HTR-8/SVneo (cell line): ENCODE measurements at places on chromosomes 2 and 18.

GRCh38 chr2:168210216-168210894, 37.0 kb downstream of the STK39 start:
- no peak for DNase-seq

GRCh38 chr2:182887753-182888415, 21.4 kb upstream of the FRZB start:
- DNase-seq = no peak

DNA sequence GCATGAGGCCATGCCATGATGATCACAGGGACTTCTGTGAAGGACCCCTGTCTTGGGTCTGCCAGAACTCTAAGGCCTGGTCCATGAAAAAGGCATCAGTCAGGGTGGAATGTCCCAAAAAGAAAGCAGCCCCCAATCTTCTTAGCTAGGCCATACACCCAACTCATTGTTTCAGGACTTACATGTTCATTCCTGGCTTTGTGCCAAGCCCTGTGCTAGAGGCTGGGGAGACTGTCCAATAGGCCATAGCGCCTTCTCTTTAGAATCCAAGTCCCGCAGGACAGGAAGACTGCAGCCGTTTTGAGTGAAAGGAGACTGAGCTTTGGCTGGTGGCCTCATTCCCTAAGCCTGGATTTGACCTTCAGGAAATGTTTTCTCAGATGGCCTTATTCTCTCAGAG, 247.3 kb downstream of the PRKCE start:
- DNase-seq = no peak

DNA sequence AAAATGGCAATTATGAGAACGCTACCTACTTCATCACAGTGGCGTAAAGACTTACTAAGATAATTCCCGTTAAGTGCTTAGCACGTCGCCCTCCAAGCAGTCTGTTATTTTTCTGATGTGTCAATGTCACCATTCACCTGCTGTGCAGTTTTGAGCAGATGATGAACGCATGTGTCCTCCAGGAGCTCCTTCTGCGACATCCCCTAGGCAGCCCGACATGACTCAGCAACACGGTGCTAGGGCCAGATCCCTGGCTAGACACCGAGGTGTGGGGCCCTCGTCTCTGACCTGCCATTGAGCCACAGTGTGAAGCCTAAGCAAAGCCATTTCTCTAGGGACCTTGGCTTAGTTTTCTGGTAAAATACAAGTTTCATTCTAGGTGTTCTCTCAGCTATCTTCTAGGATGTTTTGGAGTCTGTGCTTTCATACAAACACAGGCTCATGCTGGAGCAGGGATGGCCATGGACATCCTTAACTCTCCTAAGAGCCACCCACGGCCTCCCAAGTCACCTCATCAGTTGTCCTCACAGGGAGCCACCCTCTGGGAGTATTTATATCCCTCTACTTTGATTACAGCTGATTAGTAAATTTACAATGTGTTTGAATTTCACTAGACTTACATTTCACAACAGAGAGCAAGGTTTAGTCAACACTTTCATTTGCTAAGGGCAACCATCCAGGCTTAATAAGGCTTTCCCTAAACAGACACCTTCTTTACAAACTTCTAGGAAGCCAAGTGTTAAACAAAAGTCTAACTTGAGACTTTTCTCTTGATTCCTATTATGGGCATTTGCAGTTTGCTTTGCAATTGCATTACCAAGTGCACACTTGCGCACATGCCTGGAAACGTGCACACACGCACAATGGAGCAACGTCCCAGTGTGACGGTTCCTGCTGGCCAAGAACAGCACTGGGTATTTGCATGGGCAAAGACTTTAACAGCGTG, 376.8 kb upstream of the ID2 start:
- no peak for DNase-seq

GRCh38 chr2:98502556-98503335, 58.1 kb downstream of the INPP4A start:
- no peak for DNase-seq

DNA sequence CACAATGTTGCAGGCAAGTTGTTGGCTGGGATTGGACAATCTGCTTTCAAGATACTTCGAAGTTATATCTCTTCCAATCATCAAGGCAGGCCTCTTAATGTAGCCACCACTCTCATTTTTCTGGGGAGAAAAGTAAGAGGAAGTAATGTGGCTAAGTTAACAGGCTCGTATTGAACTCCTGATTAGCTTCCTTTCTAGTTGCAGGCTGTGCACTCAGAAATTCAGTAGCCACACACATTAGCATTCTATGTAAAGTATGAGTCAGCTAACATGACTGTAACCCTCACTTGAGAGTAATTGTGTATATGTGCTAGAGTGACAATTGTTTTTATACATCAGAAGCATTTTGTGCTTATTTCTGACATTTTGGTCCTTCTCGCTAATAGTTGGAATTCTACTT, 3.3 kb downstream of the TWSG1 start:
- DNase-seq = no peak

DNA sequence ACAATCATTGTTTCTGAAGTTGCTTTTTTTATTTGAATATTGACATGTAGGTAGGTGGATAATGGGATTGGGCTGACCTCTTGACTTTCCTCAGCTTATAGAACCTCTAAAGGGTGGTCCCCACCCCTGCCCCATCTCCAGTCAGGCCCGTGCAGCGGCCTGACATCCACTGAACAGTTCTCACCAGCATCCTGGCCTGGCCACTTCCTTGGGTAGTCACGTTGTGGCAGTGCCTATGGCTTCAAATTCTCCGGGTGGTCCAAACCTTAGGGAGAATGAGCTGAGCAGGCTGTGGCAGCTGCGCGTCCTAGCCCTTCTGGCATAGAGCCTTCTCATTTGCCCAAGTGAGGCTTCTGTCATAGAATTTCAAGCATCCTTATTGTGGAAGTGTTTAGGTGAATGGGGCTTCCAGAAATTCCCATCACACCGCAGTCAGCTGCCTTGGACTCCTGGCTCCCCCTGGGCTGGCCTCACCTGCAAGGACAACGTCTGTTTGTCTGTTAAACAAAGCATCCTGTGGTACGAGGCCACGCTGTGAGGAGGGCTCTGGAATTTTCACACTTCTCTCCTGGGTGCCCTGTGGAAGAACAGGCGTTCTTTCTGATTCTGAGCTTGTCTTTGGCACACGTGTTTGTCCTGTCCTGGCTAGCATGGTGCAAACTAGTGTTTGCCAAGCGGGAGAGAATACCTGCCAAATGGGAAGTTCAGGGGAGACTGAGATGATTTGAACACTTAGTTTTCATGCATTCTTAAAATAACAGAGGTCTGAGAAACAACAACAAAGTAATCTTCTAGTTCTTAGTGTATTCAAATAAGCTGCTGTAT, 31.8 kb upstream of the OTOS start:
- no peak for DNase-seq

GRCh38 chr2:128468186-128468920, 149.7 kb upstream of the HS6ST1 start:
- no peak for DNase-seq
